ENCODE measurements at places on chromosomes 13 and 19.

- DNase-seq = no peak
Observed at GRCh38 chr19:18852648-18853047, 20.9 kb downstream of the UPF1 start.

GRCh38 chr19:6887316-6887715 lies at the start of gene ADGRE1:
TSS of gene ADGRE1 (plus strand) at chr19:6887579. CDS start at chr19:6887609, 30 bp downstream.
- no peak for DNase-seq

DNA sequence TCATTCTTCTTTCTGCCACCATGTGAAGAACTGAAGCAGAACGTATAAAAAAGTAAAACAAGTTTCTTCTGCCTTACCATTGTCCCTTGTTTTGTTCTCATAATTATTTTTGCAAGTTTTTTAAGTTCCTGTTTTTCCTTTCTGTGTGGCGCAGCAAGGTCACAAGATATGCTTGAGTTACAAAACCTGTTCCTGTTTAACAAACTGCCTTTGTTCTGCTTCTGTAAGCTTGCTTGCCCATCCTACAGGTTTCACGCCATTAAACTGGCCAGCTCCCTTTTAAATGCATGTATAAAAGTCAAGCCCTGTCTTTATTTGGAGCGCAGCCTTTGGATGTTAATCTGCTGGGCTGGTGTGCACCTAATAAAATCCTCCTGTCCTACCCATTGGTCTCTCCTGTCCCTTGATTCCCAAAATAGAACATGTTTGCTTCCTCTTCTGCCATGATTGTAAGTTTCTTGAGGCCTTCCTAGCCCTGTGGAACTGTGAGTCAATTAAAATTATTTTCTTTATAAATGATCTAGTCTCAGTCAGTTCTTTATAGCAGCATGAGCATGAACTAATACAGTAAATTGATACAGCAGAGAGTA lies 1115.4 kb downstream of the SLITRK1 start:
- no peak for DNase-seq

DNA sequence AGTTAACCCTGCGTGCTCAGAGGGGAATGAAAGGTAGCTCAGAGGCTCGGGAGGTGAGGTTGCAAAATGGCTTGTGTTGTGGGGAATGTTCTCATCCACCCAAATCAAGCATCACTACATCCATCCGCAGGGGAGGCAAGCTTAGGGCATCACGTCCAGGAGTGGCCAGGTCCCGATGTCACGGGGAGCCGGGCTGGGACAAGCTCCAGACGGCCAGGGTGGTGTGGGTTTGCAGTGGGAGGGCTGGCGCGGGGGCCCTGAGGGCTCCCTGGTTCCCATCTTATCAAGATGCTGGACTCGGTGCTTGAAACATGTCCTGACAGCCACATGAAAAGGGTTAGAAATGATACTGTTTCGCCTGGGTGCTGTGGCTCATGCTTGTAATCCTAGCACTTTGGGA lies 25.8 kb downstream of the EPN1 start:
- DNase-seq = no peak

DNA sequence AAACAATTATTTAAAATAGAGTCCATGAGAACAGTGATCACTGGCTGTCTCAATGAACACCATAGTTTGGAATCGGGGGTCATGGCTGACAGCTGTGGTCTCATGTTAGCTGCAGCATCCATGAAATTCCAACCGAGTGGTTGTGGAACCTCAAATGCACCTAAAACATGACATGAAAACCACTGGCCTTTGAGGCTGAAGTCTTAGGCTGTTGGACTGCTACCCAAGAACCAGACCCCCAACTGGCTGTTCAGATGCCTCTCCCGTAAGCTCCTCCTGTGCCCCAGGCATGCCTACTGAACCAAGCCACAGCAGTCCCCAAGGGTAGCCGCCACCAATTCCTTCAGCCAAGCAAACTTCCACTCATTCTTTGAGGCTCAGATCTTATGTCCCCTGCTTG lies 50.5 kb downstream of the ATP7B start:
- no peak for DNase-seq

DNA sequence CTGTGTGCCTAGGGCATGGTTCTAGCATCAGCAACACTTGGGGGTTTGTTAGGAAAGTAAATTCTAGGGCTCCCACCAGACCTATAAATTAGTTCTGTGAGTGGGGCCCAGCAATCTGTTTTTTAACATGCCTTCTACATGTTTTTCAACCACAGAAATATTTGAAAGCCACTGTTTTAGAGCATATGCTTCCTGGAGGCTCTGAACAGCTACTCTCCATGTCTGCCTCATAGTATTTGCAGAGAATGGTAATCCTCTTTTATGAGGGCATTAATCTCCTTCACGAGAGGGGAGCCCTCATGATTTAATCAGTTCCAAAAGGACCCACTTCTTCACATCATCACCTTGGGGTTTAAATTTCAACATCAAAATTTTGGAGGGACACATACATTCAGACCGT lies 6.0 kb downstream of the SPATA13 start:
- no peak for DNase-seq

DNA sequence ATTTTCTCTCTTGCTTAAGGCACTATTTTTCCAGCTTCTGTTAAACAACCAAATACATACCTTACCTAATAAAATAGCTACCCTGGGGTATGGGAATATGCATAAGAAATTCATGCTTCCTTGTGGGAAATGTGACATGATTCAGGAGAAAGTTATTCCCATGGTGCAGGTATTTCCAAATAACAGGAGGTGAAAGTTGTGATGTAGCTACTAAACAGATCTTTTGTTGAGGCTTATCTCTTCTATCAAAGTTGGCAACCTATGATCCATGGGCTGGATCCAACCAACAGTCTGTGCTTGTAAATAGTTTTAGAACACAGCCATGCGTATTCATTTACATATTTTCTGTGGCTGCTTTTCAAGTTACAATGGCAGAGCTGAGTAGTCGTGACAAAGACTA lies 177.8 kb upstream of the NBEA start:
- no peak for DNase-seq

DNA sequence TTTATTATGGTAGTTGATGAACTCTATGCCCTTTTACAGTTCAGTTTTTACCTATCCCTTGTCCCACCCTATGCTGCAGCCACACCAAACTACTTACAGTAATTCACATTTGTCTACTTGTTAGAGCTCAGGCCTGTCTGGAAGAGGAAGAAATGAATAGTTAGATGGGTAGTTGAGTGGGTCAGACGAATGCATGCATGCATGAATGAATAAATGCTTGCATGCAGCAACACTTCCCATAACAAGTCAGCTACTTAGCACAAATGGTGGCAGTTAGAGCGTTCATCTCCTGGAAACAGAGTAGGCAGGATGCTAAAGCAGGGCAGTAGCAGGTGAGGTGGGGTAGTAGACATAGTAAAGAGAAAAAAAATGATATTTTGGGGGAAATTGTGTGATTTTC lies 322.3 kb downstream of the NDFIP2 start:
- DNase-seq = no peak

GRCh38 chr13:28545583-28546333 lies 50.8 kb upstream of the FLT1 start:
- no peak for DNase-seq

- no peak for DNase-seq
Observed at GRCh38 chr19:47225746-47226425, 5.1 kb downstream of the BBC3 start.

DNA sequence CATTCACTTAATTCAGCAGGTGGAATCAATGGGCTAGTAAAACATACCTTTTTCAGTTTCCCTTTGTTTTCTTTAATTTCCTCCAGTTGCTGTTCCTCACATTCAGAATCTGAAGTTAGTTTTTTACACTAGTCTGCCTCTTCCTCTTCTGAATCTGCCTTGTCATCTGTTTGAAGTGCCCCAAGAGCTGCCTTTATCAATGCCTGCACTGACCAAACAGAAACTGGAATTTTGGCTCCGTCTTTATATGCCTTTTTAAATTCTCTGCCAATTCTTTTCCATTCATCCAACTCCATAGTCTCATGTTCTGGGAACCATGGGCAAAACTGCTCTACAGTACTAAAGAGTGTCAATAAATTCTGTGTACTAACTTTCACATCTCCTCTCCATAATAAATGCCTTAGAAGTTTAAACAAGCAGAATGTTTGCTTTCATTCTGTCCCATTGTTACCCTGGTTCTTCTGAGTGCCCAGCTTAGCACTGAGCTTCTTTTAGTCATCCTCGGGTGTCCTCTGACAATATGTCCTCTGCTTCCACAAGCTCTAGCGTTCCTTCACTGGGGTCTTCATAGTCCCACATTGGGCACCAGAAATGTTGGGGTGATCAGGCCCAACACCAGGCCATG lies 154.2 kb downstream of the ZNF486 start:
- no peak for DNase-seq

DNA sequence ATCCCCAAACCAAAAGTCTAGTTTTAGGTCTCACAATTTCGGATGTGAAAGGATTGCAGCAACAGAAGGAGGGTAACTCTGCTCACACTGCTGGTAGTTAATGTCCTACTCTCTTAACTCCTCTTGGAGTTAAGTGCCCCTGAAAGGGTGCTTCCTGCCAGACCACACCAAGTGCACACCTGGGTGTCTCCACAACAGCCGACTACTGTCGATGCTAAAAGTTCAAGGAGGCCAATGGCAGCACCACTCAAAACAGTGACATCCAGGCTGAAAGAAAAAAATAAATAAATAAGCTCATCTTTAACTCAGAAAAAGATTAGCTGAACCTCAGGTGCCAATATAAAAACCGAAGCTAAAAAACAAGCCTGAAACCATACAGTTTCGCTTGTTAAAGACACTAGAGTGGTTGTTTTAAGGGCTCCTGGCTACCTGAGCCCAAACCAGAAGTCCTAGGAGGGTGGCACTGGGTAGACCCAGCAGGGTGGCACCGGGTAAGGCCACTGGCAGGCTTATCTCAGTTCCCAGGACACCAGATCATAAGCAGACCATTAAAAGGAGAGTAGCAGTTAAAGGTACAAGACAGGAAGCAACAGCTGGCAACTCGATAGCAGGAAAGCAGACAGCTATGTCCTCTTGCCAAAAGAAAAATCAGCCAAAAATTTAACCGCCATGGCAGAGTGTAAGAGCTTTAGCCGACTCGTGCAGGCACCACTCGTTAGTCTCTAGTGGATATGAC lies 39.3 kb downstream of the BRD4 start:
- DNase-seq = no peak

DNA sequence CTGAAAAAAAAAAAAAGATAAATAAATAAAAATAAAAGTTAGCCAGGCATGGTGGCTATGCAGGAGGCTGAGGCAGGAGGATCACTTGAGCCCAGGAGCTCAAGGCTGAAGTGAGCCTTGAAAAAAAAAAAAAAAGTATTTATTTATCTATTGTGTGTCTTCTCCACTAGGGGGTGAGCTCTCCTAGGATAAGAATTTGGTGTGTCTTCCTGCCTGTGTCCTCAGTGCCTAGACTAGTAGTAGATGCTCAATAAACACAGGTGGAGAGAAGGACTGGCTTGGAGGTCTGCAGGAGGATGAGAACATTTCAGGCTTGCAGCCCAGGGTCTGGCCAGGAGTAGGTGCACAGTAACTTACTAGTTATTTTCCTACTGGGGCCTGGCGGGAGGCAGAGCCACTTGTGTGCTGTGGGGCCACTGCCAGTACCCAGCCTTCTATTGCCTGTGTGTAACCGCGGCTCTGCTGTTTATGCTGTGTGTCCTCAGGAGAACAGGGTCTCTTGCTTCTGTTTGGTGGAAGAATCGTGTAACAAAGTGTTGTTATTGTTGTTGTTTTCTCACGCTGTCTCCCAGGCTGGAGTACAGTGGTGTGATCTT lies 5.4 kb downstream of the LMTK3 start:
- no peak for DNase-seq

GRCh38 chr19:29927944-29928625 lies 14.0 kb upstream of the URI1 start:
- no peak for DNase-seq

DNA sequence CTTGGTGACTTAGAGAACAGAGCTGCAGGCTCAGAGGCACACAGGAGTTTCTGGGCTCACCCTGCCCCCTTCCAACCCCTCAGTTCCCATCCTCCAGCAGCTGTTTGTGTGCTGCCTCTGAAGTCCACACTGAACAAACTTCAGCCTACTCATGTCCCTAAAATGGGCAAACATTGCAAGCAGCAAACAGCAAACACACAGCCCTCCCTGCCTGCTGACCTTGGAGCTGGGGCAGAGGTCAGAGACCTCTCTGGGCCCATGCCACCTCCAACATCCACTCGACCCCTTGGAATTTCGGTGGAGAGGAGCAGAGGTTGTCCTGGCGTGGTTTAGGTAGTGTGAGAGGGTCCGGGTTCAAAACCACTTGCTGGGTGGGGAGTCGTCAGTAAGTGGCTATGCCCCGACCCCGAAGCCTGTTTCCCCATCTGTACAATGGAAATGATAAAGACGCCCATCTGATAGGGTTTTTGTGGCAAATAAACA lies 9.9 kb downstream of the APOC1 start:
- DNase-seq = no peak

DNA sequence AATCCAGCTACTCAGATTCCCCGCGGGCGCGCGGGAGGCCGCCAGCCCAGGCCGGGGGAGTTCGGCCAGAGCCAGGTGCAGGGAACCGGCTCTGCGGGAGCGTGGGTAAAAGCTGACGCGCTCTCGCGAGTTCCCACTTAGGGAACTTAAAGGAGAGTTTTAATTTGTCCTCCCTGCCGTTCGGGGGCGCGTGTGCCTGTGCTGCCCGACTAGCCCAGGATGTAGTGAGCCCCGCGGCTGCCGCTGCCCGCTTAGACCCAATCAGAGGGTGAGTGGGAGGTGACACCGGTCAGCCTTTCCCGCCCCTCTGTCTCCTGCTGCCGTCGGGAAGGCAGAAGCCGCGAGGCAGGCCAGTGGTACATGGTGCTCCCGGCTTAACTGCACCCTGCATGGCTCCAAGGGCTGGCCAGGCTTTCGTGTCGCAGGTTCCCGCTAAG lies 36.0 kb upstream of the NEK3 start:
- DNase-seq = no peak

GRCh38 chr19:3857449-3858003 lies 11.3 kb downstream of the ZFR2 start:
- no peak for DNase-seq

GRCh38 chr13:33940898-33941297 lies 122.9 kb downstream of the RFC3 start:
- no peak for DNase-seq

DNA sequence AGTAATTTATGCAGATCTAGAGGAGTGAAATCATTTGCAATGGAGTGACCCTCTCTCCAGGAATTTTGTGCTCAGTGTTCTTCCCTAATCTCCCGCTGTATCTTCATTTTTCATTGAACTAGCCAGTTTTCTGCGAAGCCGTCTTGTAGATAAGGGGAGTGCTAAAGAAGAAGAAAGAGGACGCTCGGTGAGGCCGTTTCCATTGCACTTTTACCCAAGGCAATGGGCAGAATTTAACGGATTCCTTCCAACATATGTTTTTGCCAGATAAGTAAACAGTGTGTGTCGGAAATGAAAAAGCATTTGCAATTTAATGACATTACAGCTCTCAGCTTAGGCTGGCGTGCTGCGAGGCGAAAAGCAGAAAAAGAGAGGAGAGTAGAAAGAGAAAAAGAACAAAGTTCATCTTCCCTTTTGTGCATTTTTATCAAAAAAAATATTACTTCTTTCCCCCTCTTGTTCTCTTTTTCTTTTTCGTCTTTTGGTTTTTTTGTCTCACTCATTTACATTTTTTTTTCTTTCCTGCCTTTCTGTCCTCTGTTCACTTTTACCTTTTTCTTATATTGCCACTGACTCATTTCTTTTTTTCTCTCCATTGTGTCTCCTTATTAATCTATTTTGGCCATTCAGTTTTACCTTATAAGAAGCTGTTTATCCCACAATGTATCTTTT lies 49.9 kb downstream of the SOX21 start:
- no peak for DNase-seq

All from HS-27A (cell line).